Effector CD8-positive, alpha-beta T cell (primary cell): ENCODE measurements at places on chromosomes 3 and 15.

DNA sequence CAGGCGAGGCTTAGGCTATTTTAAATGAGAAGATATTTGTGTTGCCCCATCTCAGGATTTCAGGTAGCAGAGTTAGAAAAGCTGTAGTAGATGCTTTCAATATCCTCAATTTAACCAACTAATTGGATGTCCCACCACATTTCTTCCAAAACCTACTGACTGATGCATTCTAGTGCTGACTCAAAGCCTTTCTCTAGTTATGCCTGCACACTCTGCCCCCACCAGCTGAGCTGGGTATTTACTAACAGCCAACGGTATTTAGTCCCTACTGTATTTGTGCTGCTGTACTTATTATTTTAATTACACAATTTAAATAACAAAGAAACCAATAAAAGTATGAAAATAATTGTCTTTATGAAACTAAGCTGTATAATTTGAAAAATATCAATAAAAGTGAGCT is 139.5 kb downstream of the OSBPL10 start:
- no peak for DNase-seq

GRCh38 chr15:48528921-48529320 is 116.6 kb downstream of the FBN1 start:
- DNase-seq: no peak

- no peak for DNase-seq
These were observed 95.8 kb downstream of the ZPLD1 start for GRCh38 chr3:102530415-102531181.

DNA sequence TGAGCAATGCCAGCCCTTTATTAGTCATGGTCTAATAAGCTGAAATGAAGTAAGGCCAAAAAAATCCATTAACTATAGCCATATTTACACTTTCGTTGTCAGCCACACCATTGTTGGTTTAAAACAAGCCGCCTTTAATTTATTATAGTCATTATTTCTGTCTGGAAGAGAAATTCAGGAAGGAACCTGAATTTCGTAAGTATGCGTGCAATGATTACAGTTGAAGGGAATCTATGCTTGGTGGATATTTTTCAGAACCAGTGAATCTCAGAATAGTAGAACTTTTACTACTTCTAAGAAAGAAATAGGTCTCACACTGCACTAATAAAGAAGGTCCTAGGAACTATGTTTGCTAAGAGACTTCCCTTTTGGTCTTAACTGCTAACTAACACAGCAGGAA is 59.1 kb downstream of the FAM43A start:
- DNase-seq: no peak

DNA sequence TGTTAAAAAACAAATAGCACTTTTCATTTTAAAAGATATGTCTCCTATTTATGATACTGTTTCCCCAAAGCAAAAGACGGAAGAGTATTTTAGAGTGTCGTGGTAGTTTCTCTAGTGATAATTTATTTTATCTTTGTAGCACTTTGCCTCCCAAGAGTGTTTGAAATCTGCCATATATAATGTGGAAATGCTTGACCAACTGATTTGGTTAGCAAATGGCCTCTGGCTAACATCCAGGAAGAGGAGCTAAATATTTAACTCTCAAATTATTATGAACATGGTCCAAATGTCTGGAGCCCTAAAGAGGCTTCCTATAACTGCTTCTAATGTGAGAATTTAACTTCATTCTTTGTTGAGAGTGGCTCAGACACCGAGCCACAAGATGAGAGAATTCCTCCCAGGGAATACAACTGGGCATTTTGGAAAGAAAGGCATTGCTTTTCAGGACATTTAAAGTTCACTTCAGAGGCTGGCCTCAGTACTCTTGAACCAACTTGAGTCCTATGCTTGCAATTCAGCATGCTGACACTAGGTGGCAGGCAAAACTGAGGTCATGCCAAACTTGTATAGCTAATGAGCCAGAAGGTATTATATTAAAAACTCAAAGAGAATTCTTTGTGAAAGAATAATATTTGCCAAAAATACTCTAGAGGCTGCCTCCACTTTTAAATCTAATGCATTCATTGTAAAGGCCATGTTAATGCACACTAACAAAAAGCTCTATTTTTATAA is 104.5 kb downstream of the RARB start:
- no peak for DNase-seq

- DNase-seq: no peak
These were observed 49.5 kb downstream of the UMPS start for GRCh38 chr3:124779751-124780191.

- DNase-seq: peak; percentile 24
These were observed 4.5 kb upstream of the RFT1 start for GRCh38 chr3:53134631-53135232.

GRCh38 chr3:39147711-39148434 is 5.5 kb downstream of the CSRNP1 start:
- DNase-seq: no peak

DNA sequence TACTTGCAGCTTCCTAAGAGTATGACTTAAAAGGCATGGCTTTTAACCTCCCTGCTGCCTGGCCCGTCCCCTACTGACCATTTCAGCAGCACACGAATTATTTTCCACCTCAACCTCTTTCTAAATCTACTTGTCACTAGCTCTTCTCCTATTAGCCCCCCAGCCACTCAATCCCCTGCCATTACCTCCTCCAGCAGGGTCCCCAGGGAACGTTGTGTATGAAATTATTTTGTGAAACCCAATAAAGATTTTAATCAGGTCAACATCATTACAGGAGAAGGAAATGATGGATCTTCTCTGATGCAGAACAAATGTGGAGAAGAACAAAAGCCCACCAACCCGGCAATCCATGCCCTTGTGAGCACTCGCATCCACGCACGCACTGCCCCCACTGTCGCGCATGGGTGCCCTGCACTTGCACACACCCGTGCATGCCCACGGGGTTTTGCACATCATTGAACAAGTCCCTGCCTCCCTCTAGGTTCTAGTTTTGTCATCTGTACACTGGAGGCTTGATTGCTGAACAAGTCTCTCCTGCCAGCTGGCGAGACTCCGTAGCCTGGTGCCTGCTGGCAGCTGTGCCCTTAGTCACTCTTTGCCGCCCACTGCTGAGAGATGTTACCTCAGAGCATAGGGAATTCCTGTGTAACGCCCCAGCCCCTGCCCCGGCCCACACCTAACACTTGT is 51.6 kb downstream of the LINGO1 start:
- DNase-seq: no peak

DNA sequence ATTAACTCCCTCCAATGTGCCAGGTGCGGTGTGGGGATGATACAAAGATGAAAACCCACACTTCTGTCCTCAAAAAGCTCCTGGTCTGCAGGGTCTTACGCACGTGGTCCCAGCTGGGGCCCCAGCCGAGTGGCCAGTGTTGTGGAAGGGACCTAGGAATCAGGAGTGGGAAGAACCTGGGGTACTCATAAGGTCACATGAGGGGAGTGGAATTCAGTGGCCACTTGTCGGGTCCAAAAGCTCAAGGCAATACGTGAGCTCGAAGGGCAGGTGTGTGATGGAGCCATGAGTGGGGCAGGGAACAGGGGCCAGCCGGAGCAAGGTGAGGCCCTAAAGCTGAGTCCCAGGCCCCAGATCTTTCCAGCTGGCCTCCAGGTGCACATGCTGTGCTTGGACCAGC is 260.0 kb upstream of the LYSMD4 start:
- no peak for DNase-seq

- no peak for DNase-seq
These were observed 426.5 kb upstream of the RASGRP1 start for GRCh38 chr15:38991126-38991525.

- peak; percentile 42 for DNase-seq
These were observed 45.8 kb upstream of the TRA2B start for GRCh38 chr3:185983495-185984141.

GRCh38 chr3:49182682-49183081 is 11.3 kb downstream of the KLHDC8B start:
- DNase-seq: no peak

DNA sequence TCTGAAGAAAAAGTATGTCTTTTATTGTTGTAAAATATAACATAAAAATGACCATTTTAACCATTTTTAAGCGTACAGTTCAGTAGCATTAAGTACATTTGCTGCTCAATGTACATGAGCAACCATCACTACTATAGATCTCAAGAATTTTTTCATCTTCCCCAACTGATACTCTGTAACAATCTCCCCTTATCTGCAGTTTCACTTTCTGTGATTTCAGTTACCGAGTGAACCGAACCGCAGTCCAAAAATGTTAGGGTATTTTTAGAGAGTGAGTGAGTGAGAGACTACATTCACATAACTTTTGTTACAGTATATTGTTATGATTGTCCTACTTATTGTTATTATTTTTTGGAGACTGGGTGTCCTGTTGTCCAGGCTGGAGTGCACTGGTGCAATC is 9.0 kb upstream of the SLC25A26 start:
- DNase-seq: no peak

GRCh38 chr3:29100292-29100691 is 180.6 kb upstream of the RBMS3 start:
- no peak for DNase-seq

GRCh38 chr15:39756806-39757522 is 25.7 kb downstream of the FSIP1 start:
- no peak for DNase-seq

GRCh38 chr15:75677465-75678323 is 30.0 kb downstream of the SNX33 start:
- DNase-seq: no peak

DNA sequence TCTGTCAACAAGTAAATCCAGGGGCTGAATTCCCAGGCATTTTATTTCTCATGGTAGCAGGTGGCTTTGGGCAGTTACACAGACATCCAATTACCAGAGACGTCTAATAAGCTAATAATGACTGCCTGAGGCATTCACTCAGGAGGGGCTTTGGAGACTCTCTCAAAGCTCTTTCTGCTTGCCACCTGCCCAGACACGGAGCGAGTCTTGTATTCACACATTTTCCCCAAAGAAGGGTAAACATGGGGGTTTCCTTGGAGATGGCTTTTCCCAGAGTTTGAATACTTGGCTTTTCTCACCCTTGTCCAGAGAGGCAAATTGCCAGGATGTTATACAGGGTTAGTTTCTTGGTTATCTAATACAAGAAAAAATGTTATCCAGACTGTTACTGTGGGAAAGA is 132.6 kb downstream of the DIPK2A start:
- DNase-seq: no peak

GRCh38 chr15:59419170-59419569 is 18.8 kb upstream of the FAM81A start:
- DNase-seq: no peak

GRCh38 chr3:122058294-122058693 is 3.1 kb downstream of the CD86 start:
- no peak for DNase-seq

DNA sequence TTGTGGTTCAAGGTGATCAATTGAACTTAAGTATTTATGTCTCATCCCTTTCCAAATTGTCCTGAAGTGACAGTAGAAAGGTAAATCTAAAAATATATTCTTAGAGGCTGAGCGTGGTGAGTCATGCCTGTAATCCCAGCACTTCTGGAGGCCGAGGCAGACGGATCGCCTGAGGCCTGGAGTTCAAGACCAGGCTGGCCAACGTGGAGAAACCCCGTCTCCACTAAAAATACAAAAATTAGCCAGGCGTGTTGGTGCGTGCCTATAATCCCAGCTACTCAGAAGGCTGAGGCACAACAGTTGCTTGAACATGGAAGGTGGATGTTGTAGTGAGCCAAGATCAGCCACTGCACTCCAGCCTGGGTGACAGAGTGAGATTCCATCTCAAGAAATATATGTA is 226.6 kb downstream of the DPH6 start:
- no peak for DNase-seq

GRCh38 chr3:127423856-127424765 is 136.3 kb upstream of the PRR20G start:
- no peak for DNase-seq

DNA sequence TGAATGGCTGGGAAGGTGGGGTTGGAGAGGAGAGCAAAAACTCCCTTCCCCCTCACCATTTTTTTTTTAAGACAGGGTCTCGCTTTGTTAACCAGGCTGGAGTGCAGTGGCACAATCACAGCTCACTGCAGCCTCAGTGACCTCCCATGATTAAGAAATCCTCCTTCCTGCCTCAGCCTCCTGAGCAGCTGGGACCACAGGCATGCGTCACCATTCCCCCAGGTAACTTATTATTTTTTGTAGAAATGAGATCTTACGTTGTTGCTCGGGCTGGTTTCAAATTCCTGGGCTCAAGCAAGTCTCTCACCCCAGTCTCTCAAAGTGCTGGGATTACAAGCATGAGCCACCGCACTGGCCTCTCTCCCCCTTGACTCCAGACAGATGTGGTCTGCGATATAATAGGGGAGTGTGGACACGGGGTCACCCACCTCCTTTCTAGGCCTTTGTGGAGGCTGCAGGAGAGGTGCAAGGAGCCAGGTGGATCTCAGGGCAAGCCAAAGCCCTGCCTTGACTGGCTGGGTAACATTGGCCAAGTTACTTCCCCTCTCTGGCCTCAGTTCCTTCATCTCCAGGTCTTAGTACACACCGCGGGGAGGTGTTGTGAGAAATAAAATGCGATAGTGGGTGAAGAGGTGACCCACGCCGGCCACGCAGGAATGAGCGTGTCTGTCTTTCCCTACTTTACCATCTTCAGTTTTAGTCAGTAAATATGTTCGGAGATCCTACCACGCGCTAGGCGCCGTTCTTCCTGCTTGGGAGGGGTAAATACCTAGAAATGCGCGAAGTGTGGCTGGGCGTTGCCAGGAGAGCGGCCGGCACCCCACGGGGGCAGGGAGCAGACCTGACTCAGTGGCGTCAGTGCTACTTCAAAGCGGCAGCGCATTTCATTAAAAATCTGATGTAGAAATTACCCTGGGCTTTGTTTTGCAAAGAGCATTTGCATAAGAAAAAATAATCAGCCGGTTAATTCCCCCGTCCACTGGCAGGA is 20.2 kb upstream of the CORO2B start:
- DNase-seq: no peak

DNA sequence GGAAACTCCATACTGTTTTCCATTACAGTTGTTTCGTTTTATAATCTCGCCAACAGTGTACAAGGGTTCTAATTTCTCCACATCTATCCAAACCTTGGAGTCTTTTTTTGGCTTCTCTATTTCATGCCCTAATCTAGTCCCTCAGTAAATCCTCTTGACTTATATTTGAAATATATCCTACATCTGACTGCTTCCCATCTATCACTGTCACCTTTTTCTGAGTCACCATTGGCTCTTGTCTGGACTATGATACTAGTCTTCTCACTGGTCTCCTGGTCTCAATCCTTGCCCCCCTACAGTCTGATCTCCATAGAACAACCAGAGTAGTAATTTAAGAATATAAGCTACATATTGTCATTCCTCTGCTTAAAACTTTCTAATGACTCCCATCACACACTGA is 80.0 kb downstream of the ITPR1 start:
- DNase-seq: no peak

- DNase-seq: no peak
These were observed 216.6 kb downstream of the XXYLT1 start for GRCh38 chr3:195054311-195054710.
